Vagina (tissue), 2 donors: ENCODE measurements at places on chromosomes 11 and 22. TPM values are rescaled to one million over a fixed set of nuclear protein-coding genes. Genes with fewer than 3 reads are reported as not detected.

The IL18 gene
- total RNA-seq: 48.6 TPM

- DNase-seq: no peak
Observed at GRCh38 chr11:83116015-83116641, 40.8 kb upstream of the PCF11 start.

The OR5B21 gene
- not detected for total RNA-seq

- DNase-seq: no peak
Observed at GRCh38 chr11:6623391-6624363, 4.5 kb upstream of the TPP1 start.

DNA sequence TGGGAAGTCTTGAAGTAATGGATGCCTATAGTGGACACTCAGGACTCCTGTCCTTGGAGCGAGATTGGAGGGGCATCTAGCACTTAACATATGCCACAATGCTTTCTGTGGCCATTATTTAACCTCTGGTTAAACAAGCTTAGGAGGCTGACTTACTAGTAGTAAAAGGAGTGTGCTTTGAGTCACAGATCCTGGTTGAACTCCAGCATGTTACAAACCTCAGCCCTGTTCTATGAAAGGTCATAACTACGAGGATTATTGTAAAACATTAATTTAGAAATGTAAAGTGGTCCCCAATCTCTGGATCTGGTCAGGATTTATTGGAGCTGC, 1.1 kb upstream of the LBHD1 start:
- no peak for DNase-seq

The OR2AG1 gene
- not detected for total RNA-seq

DNA sequence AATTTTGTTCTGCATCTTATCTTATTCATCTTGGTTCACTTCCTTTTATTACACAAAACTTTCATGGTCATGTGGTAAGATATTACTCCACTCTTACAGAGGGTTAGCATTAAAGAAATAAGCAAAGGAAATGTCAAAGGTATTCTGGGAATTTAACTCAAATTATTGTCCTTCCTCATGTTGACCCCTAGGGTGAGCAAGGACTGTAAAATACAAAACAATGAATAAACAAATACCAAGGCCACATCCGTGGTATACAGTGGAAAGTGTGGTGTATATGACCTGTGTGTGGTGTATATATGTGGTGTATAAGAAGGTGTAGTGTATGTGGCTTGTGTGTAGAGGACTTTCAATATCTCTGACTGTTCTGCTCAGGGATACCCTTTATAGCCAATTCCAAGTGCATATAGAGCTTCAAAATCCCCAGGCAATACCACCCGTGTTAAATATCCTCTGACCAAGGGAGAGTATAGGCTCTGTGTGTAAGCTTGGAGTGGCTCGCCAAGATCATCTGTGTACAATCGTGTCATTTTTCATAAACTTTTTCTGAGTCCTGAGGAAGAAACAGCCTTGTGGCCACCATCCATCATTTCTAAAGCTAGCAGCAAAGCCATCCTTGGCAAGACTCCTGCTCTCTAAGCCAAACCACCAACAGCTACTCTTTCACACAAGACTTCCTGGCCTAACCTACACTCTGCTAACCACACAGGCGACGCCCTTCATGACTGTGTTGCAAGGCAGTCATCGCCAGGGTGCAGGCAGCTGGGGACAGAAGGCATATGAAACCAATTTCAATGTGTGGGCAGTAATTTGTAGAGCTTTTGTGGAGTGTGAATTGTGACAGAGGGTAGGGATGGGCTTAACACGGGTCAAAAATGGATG, 548.0 kb downstream of the ETS1 start:
- DNase-seq: no peak

GRCh38 chr22:31104869-31105268, 2.5 kb downstream of the SELENOM start:
- no peak for DNase-seq

The NUDT8 gene
- total RNA-seq: 23.8 TPM

- DNase-seq: no peak
Observed at GRCh38 chr11:21374376-21374775, 705.0 kb downstream of the NELL1 start.
